ENCODE measurements at places on chromosomes 12 and 14.

- DNase-seq = no peak
Observed at GRCh38 chr12:72075891-72076557, 137.4 kb downstream of the TPH2 start.

GRCh38 chr14:100589760-100590469 is 2.7 kb upstream of the BEGAIN start:
- DNase-seq = no peak

GRCh38 chr12:130354407-130354806 is 16.7 kb downstream of the PIWIL1 start:
- no peak for DNase-seq

- DNase-seq = no peak
Observed at GRCh38 chr14:92625213-92625612, 111.6 kb downstream of the RIN3 start.

GRCh38 chr12:7444076-7444475 is at the start of gene CD163L1:
CD163L1 (minus strand) TSS chr12:7444153; CDS start chr12:7444127, 26 bp downstream.
- DNase-seq = no peak

DNA sequence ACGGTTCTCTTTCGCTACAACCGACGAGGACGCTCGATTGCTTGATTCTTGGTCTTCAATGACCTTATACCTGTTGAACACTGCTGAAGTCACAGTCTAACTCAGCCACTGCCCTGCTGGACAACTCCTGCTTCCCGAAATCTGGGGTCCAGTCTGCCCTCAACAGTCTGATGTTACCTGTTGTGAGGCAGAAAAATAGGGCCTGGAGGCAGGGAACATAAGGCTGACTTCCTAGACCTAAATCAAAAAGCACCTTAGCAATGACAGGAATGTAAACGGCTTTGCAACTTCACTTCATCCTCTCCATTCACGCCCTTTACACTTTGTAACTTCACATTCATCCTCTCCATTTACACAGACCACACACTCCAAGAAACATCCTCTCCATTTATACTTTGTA is 597 bp upstream of the GLTP start:
- DNase-seq = no peak

DNA sequence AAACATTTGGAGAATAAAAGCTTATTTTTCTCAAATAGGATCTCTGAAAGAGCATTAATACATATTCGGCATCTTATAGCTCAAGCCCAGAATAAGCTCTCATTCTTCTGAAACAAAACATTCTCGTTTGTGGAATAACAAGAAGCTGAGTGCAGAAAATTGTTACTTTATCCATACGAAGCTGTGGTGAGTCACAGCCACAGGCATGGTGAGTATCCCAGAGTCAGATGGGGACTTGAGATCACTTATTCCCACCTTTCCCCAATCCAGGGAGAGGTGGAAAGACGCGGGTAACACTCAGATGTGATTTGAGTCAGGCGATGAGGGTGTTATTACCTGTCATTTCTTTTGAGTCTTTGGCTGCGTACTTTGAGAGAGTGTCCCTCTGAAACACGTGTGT is 214.6 kb upstream of the TMEM132C start:
- DNase-seq = no peak

GRCh38 chr12:11630046-11630706 is 19.3 kb upstream of the ETV6 start:
- DNase-seq = no peak

DNA sequence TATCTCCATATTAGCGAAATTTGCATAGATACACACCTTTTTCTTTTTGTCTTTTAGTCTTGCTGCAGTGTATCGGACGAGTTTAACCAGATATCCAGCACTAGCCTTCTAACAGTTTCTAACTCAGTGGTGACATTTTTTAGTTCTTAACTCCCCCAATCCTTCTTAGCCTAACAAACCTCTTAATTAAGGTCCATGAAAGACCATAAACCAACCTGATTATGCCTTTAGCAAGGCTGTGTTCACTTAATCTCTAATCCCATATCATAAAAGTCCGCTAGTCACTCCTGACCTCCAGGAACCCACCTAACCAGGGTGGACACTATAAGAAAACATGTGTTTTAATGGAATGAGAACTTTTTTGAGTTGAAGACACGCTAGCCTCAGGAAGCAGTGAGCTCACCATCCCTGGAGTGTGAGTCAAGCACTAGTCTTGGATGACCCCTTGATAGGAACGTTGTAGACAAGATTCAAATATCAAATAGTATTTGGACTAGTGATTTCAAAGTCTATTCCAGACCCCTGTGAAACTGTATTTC is 9.5 kb downstream of the CDKN1B start:
- DNase-seq = no peak

DNA sequence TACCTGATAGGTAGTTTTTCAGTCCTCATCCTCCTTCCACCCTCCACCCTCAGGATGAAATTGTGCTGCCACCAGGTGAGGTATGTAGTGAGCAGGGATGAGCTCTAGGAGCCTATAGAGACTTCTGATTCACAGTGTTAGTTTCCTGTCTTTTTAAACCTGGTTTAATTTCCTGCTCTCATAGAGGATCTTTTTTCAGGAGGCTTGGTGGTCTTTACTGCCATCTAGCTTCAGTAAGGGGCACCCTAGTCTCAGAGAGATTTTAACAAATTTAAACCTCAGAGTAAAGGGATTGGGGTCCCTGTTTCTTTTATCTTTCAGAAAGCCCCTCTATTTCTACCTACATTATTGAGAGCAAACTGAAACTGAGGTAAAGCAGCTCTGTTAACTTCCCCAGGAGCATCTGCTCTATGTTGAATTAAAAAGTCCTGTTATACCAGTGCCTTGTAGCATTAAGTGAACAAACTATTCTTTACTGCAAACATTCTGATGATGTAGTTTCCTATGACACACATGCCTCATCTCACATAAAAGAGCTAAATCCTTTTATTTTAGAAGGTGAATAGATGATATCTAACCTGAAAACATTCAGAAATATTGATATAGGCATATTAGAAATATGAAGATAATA is 172.2 kb upstream of the DDHD1 start:
- DNase-seq = no peak

DNA sequence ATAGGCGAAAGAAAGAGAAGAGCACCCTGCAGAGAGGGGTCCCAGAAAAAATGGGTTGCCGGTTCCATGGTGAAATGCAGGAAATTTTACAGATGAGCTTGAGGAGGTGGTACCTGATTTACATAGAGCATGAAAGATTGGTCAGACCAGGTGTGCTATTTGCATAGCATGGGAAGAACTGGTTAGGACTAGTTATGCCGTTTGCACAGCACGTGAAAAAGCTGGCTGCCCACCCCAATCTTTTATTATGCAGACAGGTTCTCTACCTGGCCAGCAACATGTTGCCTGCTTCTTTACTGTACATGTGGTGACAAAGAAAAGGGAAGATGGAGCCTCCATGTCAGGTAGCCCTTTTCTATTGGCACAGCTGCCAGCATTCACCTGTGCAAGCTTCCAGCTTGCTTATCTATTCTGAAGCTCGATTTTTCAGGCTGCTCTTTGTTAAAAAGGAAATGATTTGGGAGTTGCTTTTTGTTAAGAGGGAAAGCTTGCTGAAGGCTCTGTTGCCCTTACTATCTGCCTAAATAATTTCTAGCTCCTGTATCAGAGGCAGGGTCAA is 62.9 kb upstream of the ELK3 start:
- DNase-seq = no peak

DNA sequence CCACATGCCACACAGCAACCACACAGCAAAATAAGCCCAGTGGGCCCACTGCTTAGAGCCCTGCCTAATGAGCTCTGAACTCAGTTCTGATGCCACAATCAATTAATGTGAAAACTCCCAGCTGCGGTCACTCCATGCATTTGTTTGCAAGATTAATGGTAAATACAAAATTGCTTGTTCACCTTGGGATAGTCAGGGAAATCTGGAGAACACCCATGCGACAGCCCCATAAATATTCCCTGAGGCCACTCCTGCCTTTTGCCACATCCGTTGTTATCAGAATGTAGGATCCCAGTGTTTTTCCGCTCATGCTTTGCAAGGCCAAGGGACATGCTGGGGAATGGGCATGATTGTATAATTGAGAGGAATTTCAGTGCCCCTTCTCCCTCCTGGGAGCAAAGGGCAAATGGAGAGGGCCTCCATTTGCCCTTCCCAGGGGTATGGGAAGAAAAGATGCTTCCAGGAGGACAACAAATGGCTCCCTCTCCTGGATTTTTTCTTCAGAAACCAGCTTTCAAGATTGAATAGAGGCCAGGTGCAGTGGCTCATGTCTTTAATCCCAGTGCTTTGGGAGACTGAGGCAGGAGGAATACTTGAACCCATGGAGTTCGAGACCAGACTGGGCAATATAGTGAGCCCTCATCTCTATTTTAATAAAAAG is 30.8 kb upstream of the CMKLR1 start:
- no peak for DNase-seq

GRCh38 chr12:28543021-28543890 is 353.0 kb downstream of the CCDC91 start:
- DNase-seq = no peak

DNA sequence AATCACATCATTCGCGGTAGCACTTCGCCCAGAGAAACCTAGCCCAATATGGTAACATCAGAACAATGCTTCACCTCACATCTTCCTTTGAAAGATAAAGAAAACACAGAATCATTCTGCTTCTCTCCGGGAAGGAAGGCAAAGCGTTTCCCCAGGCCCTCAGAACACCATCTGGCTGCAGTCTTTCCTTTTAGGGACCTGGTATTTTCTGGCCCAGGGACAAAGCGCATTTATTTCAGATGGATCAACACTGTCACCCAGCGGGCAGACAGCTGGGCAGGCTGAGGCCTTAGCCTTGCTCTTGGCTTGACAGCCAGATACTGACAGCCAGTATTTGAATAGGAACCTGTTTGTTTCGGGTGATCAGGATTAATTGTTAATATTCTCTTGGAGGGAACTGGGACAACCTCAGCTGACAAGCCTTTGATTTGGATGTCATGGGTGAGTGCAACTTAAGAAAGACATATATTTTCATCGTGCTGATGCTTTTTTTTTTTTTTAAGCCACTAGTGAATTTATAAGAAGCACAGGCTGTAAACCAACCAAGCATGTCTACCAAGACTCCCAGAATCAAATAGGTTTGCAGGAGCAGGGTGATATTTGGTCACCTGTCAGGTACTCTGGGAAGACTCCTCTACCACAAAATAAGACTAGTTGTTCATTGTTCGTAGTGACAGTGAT is 118.9 kb downstream of the VEZT start:
- no peak for DNase-seq

DNA sequence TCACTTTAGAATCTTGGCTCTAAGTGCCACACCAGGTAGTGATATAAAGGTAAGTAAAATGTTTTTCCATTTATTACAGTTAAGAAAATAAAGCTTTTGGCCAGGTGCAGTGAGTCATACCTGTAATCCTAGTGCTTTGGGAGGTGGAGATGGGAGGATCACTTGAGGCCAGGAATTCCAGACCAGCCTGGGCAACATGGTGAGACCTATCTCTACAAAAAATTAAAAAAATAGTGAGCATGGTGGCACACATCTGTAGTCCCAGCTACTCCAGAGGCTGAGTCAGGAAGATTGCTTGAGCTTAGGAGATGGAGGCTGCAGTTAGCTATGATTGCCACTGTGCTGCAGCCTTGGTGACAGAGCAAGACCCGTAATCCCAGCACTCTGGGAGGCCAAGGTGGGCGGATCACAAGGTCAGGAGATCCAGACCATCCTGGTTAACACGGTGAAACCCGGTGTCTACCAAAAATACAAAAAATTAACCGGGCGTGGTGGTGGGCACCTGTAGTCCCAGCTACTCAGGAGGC is 5.0 kb downstream of the FANCM start:
- no peak for DNase-seq

DNA sequence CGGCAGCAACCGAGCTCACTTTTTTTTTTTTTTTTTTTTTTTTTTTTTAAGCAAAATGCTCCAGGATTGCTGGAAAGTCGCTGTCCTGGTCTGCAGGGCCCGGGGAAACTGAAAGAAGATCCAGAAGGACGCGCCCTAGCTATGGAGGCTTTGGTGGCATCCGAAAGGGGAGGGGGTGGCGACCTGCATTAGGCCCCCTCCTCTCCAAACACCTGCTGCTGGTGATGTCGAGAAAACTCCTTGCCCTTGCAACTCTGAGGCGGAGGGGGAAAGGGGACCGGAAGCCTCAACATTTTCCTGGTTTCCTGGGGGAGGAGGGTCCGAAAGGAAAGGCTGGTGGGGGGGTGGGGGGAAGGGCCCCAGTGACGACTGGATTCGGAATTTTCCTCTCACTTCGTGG is 421.1 kb downstream of the VRK1 start:
- DNase-seq = no peak

GRCh38 chr14:65769151-65769550 is 356.6 kb downstream of the FUT8 start:
- no peak for DNase-seq

GRCh38 chr14:87667659-87668058 is 325.3 kb downstream of the GALC start:
- DNase-seq = no peak

GRCh38 chr14:85399186-85399585 is 130.8 kb upstream of the FLRT2 start:
- no peak for DNase-seq

- DNase-seq = no peak
Observed at GRCh38 chr12:79086541-79087296, 222.1 kb downstream of the SYT1 start.

DNA sequence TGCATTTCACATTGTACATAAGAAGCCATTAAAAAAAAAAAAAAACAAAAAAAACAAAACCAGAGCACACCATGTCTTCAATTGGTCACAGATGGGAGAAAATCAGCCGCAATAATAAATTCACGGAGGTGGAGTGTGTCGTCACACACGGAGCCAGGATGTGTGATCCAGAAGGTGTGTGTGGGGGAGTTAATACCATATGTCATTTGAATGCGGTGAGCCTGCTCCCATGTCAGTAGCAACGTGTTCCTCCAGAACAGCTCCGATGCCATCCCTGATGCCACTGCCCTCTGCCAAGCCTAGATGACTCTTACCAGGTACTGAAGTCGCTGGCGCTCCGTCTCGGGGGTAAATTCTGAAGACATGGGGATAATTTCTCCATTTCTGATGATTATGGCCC is 197.8 kb downstream of the PPM1H start:
- DNase-seq = no peak

GRCh38 chr12:43832463-43833168 is 3.3 kb upstream of the TMEM117 start:
- no peak for DNase-seq

- DNase-seq = no peak
Observed at GRCh38 chr12:104136577-104136976, 1.4 kb downstream of the NFYB start.

GRCh38 chr12:52333321-52333720 is 12.1 kb upstream of the KRT83 start:
- no peak for DNase-seq

- DNase-seq = no peak
Observed at GRCh38 chr12:132481771-132482745, 7.9 kb upstream of the FBRSL1 start.

GRCh38 chr14:65840118-65840751 is 427.7 kb downstream of the FUT8 start:
- DNase-seq = no peak

GRCh38 chr14:67490196-67490595 is 1.7 kb upstream of the TMEM229B start:
- DNase-seq = no peak
